Coronary artery (tissue), 2 donors: ENCODE measurements at places on chromosomes 1 and 21.

DNA sequence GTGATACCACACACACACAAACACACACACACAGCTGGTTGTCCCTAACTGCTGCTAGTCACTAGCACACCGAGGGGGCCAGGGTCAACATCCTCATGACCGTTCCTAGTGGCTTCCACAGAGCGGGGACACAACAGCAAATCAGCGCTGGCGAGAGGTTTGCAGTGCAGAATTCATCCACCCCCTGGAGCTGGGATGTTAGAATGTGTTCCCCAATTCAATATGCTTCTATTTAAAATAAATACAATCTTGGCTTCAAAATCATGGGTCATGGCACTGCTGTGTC lies 16.2 kb upstream of the C2CD2 start:
- no peak for DNase-seq

DNA sequence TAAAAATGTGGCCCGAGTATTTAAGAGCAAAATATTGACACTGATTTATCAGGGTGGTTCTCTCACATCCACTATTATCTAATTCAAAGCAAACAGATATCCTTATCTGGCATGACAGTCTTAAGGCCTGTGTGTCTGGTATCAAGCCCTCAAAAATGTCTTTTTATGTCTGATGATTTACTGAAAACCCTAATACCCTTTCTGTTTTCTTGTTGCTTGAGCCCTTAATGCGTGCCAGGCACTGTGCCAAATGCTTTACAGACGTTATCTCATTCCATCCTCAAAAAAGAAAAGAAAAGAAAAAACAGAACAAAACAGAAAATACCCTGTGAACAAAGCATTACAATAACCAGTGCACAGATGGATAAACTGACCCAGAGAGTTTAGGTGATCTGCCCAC lies 5.7 kb downstream of the DUSP23 start:
- no peak for DNase-seq

DNA sequence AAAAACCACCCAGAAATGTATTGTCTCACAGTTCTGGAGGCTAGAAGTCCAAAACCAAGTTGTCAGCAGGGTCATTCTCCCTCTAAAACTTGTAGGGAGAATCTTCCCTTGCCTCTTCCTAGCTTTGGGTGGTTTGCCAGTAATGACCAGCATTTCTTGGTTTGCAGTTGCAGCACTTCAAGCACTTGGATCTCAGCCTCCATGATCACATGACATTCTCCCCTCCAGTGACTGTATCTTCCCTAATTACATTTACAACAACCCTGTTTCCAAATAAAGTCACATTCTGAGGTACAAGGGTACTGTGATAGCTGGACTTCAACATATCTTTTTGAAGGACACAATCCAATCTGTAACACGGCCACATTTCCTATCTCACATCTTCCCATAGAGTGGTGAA lies 37.2 kb downstream of the EVI5 start:
- DNase-seq: no peak

GRCh38 chr1:173128742-173129141 lies 78.0 kb upstream of the TNFSF18 start:
- no peak for DNase-seq

GRCh38 chr21:17585875-17586450 lies 26.7 kb downstream of the BTG3 start:
- no peak for DNase-seq

GRCh38 chr1:206512058-206512850 lies 4.9 kb downstream of the RASSF5 start:
- DNase-seq: no peak

GRCh38 chr1:108531444-108531843 lies 28.5 kb upstream of the EEIG2 start:
- DNase-seq: no peak

- no peak for DNase-seq
Observed at GRCh38 chr1:2271211-2271721, 43.1 kb downstream of the SKI start.

GRCh38 chr1:235864931-235865525 lies 1.7 kb downstream of the LYST start:
- no peak for DNase-seq

- no peak for DNase-seq
Observed at GRCh38 chr1:94962409-94963265, 35.7 kb upstream of the CNN3 start.

- DNase-seq: peak; percentile 82
Observed at GRCh38 chr1:9128520-9129265, at the start of gene GPR157. GPR157 (minus strand) TSS chr1:9129102; CDS start chr1:9129027, 75 bp downstream.

DNA sequence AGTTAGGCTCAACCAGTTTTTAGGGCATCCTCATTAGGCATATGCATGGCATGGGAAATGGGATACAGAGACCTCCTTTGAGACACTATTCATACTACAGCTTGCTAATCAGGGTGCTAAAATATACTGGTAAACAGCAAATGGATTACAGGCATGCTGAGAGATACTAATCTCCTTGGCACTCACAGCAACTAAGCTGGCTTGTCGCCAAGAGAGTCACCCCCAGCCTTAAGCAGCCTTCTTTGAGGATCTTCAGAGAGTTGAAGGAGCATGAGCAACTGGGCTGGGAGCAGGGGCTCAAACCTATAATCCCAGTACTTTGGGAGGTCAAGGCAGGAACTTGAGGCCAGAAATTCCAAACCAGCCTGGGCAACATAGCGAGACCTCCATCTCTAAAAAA lies 120.1 kb upstream of the NR5A2 start:
- no peak for DNase-seq

DNA sequence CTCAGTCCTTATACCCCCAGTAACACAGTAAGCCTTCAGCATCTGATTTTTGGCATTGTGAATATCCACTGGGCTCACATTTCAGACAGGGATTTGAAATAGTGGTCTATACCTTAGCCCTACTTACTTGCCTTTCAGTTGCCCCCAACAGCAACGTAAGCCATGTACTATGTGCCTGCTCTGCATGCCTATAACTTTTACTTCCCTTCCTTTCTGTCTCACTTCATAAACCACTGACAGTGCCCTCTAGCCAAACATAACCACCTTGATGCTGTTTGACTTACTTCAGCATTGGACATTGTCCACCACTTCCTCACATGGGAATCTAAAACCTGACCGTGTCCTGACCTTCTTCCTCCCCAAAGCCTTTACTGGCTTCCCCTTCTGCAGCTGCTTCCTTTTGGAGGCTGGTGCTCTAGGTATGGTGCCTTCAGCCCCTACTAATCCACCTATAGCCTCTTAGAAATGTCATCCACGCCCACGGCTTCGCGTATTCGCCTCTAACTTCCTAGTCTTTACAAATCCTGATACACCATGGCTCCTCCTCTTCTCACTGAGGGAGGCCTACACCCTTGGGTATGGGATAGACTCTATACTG lies 3.6 kb upstream of the ZNF672 start:
- no peak for DNase-seq

GRCh38 chr1:169368406-169368769 lies 393 bp downstream of the BLZF1 start:
- DNase-seq: no peak

DNA sequence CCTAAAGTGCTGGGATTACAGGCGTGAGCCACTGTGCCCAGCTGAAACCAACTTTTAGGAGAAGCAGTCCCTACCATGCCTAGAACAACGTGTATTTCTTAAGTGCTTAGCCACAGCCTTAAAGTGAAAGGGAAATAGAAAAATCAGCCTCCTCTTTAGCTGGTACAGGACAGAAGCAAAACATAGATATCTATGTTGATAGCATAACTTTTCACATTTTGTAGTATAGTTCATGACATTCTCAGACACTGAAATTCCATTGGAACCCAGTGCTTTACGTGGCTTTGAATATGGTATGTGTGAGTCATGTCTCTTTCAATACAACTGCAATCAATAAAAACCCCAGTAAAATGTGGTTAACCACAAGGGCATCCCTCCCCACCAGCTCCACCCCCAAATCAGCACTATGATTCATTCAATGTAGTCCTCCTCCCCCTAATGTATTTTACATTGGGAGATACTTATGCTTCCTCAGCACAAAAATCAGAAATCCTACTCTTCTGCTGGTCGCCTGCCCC lies 32.1 kb downstream of the TGFB2 start:
- no peak for DNase-seq

DNA sequence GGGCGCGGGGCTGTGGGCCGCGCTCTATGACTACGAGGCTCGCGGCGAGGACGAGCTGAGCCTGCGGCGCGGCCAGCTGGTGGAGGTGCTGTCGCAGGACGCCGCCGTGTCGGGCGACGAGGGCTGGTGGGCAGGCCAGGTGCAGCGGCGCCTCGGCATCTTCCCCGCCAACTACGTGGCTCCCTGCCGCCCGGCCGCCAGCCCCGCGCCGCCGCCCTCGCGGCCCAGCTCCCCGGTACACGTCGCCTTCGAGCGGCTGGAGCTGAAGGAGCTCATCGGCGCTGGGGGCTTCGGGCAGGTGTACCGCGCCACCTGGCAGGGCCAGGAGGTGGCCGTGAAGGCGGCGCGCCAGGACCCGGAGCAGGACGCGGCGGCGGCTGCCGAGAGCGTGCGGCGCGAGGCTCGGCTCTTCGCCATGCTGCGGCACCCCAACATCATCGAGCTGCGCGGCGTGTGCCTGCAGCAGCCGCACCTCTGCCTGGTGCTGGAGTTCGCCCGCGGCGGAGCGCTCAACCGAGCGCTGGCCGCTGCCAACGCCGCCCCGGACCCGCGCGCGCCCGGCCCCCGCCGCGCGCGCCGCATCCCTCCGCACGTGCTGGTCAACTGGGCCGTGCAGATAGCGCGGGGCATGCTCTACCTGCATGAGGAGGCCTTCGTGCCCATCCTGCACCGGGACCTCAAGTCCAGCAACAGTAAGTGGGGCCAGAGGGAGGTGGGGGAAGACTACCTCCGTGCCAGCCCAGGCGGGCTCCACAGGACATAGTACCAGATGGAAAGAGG lies 808 bp downstream of the MAP3K21 start:
- DNase-seq: no peak

DNA sequence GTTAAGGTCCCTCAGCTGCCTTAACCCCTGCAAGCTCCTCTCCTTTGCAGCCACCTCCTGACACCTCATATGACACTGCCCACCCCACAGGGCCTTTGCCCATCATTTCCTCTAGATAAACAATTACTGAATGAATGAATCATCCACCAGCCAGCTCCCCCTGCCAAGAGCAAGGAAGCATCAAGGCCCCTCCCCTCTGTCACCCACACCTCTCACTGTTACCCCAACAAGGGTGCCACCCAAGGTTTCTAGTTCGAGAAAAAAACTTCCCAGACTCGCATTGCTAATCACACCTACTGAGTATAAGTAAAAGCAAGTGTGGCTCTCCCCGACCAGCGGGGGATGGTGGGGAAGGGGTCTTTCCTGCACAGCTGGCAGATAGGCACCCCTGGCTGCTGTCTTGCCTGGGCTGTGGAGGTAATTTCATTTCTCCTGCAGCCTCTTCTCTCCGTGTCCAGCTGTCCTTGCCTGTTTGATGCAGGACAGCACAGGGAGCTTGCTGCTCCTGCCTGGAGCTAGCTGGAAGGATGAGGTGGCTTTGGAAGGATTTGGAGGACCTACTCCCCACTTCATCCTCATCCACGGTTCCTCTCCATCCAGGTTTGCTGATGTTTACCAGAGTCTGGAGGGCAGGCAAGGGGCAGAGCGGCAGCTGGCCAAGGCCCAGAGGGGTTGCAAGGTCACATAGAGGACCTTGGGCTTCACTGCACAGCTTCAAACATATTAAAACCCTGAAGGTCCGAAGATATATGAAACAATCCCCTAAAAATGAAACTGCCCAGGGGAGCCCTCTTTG lies 33.1 kb upstream of the LBR start:
- no peak for DNase-seq

- no peak for DNase-seq
Observed at GRCh38 chr1:110102081-110102480, 10.2 kb upstream of the UBL4B start.

GRCh38 chr1:243514927-243515326 lies 259.1 kb downstream of the SDCCAG8 start:
- DNase-seq: no peak

GRCh38 chr1:181989261-181989920 lies 72.1 kb downstream of the ZNF648 start:
- DNase-seq: no peak

DNA sequence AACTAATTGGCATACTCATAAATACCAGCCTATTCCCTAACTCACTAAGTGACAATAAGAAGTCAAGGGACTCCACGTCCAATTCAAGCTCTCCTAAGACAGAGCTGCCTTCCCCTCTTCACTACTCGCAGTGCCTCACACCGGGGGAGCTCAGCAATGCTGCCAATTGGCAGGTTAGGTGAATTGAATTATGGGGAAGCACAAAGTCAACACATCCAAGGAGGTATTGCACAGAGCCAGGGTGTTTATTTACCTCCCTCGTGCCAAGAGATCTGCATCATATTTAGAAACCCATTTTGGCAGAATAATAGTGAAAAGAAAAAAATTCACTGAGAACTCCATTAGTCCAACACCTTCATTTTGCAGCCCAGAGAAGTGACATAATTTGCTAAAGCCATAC lies 20.4 kb upstream of the TNR start:
- no peak for DNase-seq
